ENCODE measurements at places on chromosomes 6 and 20. TPM values are rescaled to one million over a fixed set of nuclear protein-coding genes. Genes with fewer than 3 reads are reported as not detected.

DNA sequence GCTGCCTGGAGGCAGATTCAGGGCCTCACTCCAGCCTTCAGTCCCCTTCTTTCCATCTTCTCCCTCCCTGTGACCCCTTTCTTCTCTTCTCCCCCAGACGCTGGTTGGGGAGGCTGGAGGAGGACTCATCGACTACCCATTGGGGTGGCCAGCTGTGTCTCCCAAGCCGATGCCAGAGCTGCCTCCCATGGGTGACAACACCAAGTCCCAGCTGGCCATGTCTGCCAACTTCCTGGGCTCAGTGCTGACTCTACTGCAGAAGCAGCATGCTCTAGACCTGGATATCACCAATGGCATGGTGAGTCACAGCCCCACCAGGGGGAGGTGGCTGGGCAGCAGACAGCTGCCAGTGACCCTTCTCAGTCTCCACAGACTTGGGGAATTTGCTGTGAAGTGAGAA, 12.9 kb downstream of the BPIFB4 start:
- DNase-seq = no peak

- DNase-seq = no peak
Measured at GRCh38 chr6:150297327-150298029, 71.3 kb upstream of the IYD start.

DNA sequence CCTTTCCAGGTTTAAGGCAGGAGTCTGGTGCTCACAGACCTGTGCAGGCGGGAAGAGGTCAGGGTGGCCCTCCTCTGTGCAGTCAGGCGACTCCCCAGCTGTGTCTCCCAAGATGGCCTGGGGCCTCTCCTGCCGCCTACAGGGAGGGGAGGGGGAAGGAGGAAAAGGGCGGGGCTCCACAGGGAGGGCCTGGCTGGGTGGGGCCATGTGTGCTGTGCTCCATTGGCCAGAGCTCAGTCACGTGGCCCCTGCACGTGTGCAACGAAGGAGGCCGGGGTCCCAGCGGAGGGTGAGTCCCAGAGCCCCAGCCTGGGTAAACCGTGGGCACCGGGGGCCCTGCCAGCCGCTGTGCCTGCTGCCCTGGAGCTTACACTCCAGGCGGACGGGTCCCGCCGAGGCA, 211.6 kb downstream of the ZDHHC14 start:
- DNase-seq = no peak

DNA sequence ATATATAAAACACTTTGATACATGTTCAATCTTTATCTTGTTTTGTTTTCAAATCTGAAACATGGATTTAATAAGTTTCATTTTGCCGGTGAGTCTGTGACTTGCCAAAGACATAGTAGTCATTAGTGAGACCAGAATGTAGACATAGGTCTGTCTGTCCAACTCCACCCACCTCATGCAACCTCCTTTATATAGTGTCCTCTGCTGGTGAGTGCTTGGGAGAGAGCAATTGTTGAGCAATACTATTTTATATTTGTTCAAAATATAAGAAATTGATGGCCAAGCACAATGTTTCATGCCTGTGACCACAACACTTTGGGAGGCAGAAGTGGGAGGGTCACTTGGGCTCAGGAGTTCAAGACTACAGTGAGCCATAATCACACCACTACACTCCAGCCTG, 10.8 kb upstream of the LY86 start:
- no peak for DNase-seq

GRCh38 chr6:45514454-45515230, 136.9 kb upstream of the SUPT3H start:
- DNase-seq = no peak

GRCh38 chr6:116560130-116560529, 6.6 kb downstream of the CALHM4 start:
- no peak for DNase-seq

DNA sequence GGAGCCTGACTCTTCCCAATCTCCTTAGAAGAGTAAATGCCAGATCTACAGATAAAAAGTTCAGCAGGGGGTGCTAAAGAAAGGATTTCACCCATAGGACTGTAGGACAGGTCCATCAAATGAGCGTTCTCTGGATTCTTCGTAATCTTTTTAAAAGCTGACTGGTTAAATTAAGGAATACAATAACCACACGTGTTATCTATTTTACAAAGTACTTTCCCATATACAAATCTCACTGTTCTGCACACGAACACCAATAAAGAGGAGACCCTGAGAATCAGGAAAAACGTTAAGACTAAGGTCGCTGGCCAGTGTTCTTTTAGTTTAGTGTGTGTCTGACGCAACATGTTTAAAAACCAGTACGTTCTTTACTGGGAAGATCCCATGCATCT, 542 bp downstream of the TUBE1 start:
- DNase-seq = peak; percentile 17

- no peak for DNase-seq
Measured at GRCh38 chr6:43258807-43259686, 15.8 kb downstream of the TTBK1 start.

TMEM170B gene
- 0.08 TPM for polyA plus RNA-seq

TMEM151B gene
- not detected for polyA plus RNA-seq

TBC1D20 gene
- polyA plus RNA-seq = 24.5 TPM

ROS1 gene
- 0.46 TPM for polyA plus RNA-seq

Measured in keratinocyte (primary cell).